ENCODE measurements at places on chromosomes 13 and 19. TPM values are rescaled to one million over a fixed set of nuclear protein-coding genes. Genes with fewer than 3 reads are reported as not detected.

CABP5 gene
- total RNA-seq, result not detected

GRCh38 chr19:13765395-13766094 is 1.2 kb downstream of the MRI1 start:
- H3K27me3 ChIP-seq, result no peaks in the 10 kb centered on the region
- H3K4me3 ChIP-seq, result peak overlapping the region; percentile 78
- H3K4me1 ChIP-seq, result peaks cover 12% of the 10 kb centered on the region
- DNase-seq, result no peak

DNAAF3 gene
- total RNA-seq, result not detected

DNA sequence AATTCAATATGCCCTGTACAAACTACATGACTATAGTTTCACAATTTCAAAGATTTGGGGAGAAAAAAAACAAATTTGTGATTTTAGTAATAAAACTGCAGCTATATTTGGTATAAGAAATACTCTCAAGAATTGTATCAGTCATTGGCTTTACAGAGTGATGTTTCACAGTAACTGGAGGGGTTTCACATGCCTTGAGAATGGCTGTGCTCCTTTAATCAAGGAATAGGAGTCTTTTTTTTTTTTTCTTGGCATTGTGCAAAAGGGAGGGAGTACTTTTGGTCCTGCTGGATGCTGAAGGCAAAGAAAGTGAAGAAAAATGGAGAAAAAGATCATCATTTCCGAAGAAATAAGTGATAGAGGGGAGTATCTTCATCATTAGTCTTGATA is 6.8 kb downstream of the ZNF507 start:
- no peak overlapping the region for H3K27ac ChIP-seq
- H3K4me3 ChIP-seq, result no peak overlapping the region
- H3K27me3 ChIP-seq, result no peaks in the 10 kb centered on the region
- no peak for DNase-seq
- H3K36me3 ChIP-seq, result peaks cover 79% of the 10 kb centered on the region
- peaks cover 67% of the 10 kb centered on the region for H3K4me1 ChIP-seq

DNA sequence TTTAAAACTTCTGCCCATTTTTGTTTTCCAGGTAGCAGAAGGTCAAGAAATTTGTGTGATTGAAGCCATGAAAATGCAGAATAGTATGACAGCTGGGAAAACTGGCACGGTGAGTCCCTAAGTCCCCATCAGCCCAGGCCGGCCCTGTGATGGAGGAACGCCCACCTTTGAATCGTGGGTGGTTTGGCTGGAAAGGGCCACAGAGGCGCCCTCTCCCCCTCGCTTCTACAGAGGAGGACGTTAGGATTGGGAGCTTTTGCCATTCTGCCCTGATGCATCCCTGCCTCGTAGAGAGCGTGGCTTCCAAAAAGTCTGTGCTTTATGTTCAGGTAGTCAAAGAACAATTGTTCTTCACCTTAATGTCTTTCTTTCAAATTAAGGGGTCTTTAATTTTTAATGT is 60.9 kb downstream of the GGACT start:
- H3K27me3 ChIP-seq, result no peaks in the 10 kb centered on the region
- no peak overlapping the region for H3K27ac ChIP-seq
- no peaks in the 10 kb centered on the region for H3K4me1 ChIP-seq
- H3K4me3 ChIP-seq, result no peak overlapping the region
- DNase-seq, result no peak

GRCh38 chr19:42281827-42282762 is 13.0 kb downstream of the CIC start:
- no peak overlapping the region for H3K4me3 ChIP-seq
- peaks cover 42% of the 10 kb centered on the region for H3K4me1 ChIP-seq
- no peak overlapping the region for H3K27ac ChIP-seq
- no peaks in the 10 kb centered on the region for H3K27me3 ChIP-seq

GRCh38 chr19:53813996-53814395 is 10.1 kb downstream of the NLRP12 start:
- no peaks in the 10 kb centered on the region for H3K27me3 ChIP-seq
- H3K4me3 ChIP-seq, result no peak overlapping the region
- H3K4me1 ChIP-seq, result no peaks in the 10 kb centered on the region
- no peak for DNase-seq
- no peaks in the 10 kb centered on the region for H3K36me3 ChIP-seq

- peaks cover 16% of the 10 kb centered on the region for H3K36me3 ChIP-seq
- H3K27me3 ChIP-seq, result no peaks in the 10 kb centered on the region
- H3K4me1 ChIP-seq, result peaks cover 4% of the 10 kb centered on the region
- no peak overlapping the region for H3K4me3 ChIP-seq
Measured at GRCh38 chr19:40739871-40740703, 10.2 kb downstream of the ACTMAP start.

GRCh38 chr19:58001895-58002369 is 688 bp downstream of the ZNF606 start:
- H3K36me3 ChIP-seq, result peaks cover 91% of the 10 kb centered on the region
- peak overlapping the region; percentile 44 for H3K27ac ChIP-seq
- peak overlapping the region; percentile 77 for H3K4me3 ChIP-seq

- H3K36me3 ChIP-seq, result peaks cover 9% of the 10 kb centered on the region
- H3K4me1 ChIP-seq, result no peaks in the 10 kb centered on the region
Measured at GRCh38 chr19:44455100-44455499, 6.8 kb upstream of the ZNF229 start.

SRRM5 gene
- total RNA-seq, result 0.28 TPM

THSD1 gene
- total RNA-seq, result 0.28 TPM

GRCh38 chr19:6750062-6750461 is 10.6 kb downstream of the TRIP10 start:
- H3K36me3 ChIP-seq, result peaks cover 59% of the 10 kb centered on the region
- H3K4me3 ChIP-seq, result no peak overlapping the region
- no peak for DNase-seq
- peaks cover 11% of the 10 kb centered on the region for H3K4me1 ChIP-seq

GRCh38 chr13:24265453-24265852 is 43.9 kb upstream of the C1QTNF9 start:
- no peak for DNase-seq
- H3K27me3 ChIP-seq, result no peaks in the 10 kb centered on the region
- peak overlapping the region; percentile 63 for H3K4me3 ChIP-seq
- peaks cover 39% of the 10 kb centered on the region for H3K36me3 ChIP-seq

- H3K4me3 ChIP-seq, result no peak overlapping the region
- peaks cover 19% of the 10 kb centered on the region for H3K4me1 ChIP-seq
- no peak overlapping the region for H3K27ac ChIP-seq
Measured at GRCh38 chr13:98581971-98582702, 5.2 kb upstream of the STK24 start.

DNA sequence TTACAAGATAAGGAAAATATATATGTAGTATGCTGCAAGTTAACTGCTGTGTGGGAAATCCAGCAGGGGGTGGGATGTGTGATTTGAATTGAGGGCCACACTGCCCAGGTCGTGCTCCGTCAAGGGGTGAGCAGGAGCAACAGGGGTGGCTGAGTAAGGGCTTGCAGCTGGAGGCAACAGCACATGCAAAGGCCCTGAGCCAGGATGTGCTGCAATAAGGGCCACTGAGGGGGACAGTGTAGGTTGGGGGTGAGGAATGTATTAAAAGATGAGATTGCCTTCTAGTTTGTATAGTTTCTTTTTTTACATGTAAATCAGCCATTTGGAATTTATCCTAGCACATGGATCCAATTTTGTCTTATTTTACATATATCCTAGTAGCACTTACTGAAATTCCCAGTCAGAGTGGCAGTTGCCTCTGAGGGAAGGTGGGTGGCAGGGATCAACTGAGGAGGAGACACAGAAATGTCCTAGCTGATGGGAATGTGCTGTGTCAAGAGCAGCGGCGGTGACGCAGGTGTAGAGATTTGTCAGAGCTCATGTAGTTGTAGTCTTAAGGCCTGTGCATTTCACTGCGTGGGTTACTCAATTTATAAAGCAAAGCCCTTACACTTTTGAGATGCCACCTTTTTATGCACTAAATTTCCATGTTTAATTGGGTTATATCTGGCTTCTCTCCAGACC is 5.4 kb upstream of the RBM42 start:
- H3K27ac ChIP-seq, result no peak overlapping the region
- DNase-seq, result no peak
- H3K4me3 ChIP-seq, result no peak overlapping the region
- peaks cover 5% of the 10 kb centered on the region for H3K4me1 ChIP-seq
- H3K36me3 ChIP-seq, result peaks cover 21% of the 10 kb centered on the region
- no peaks in the 10 kb centered on the region for H3K27me3 ChIP-seq

Data from activated CD4-positive, alpha-beta memory T cell treated with anti-CD3 and anti-CD28 coated beads, Interleukin-2, amount 10 ng/mL, durations not matched to agents 7 days and 5 days (primary cell).